ENCODE measurements at places on chromosomes 4 and X. TPM values are rescaled to one million over a fixed set of nuclear protein-coding genes. Genes with fewer than 3 reads are reported as not detected.

The SH2D1A gene
- total RNA-seq = not detected

The CD38 gene
- 15.9 TPM for total RNA-seq

The PDLIM3 gene
- 0.12 TPM for total RNA-seq

The LRPAP1 gene
- 136 TPM for total RNA-seq

The RASSF6 gene
- total RNA-seq = 1.1 TPM

The GUCY1A1 gene
- not detected for total RNA-seq

The SLC25A53 gene
- 3.4 TPM for total RNA-seq

The PALLD gene
- 79.3 TPM for total RNA-seq

The XG gene
- total RNA-seq = not detected

The RAP2C gene
- total RNA-seq = 28.1 TPM

The CLNK gene
- total RNA-seq = not detected

The SAGE1 gene
- 0.07 TPM for total RNA-seq

The PPP2R2C gene
- 35.1 TPM for total RNA-seq

The PPP1R3F gene
- total RNA-seq = 4.1 TPM

The ARHGAP36 gene
- total RNA-seq = not detected

The SPANXN4 gene
- total RNA-seq = not detected

The NUDT10 gene
- 0.98 TPM for total RNA-seq

The GASK1B gene
- total RNA-seq = 0.26 TPM

The IL9R gene
- total RNA-seq = 0.19 TPM

The HEPH gene
- total RNA-seq = not detected

The JCHAIN gene
- total RNA-seq = 0.13 TPM

The GALNTL6 gene
- total RNA-seq = 0.06 TPM

The ATP1B4 gene
- not detected for total RNA-seq

The GPR143 gene
- 0.21 TPM for total RNA-seq

The MEPE gene
- not detected for total RNA-seq

The MAGEA1 gene
- not detected for total RNA-seq

The RNF150 gene
- total RNA-seq = 0.30 TPM

The SLC4A4 gene
- 1.2 TPM for total RNA-seq

The SLC16A2 gene
- 22.7 TPM for total RNA-seq

The CXXC4 gene
- total RNA-seq = not detected

The APLN gene
- total RNA-seq = 0.59 TPM

The ADH1A gene
- total RNA-seq = not detected

The SLC9B1 gene
- total RNA-seq = not detected

The EFNB1 gene
- 10.1 TPM for total RNA-seq

The SHISA3 gene
- not detected for total RNA-seq

The PLCXD1 gene
- total RNA-seq = 28.1 TPM

The DIPK2B gene
- not detected for total RNA-seq

The FAM236B gene
- not detected for total RNA-seq

The TLR7 gene
- not detected for total RNA-seq

The LANCL3 gene
- not detected for total RNA-seq

The CSN1S1 gene
- total RNA-seq = not detected

The OCIAD2 gene
- total RNA-seq = 104 TPM

The MAD2L1 gene
- 47.2 TPM for total RNA-seq

The RAB41 gene
- not detected for total RNA-seq

The USP17L19 gene
- total RNA-seq = not detected

The TAF7L gene
- total RNA-seq = 0.10 TPM

The NAA11 gene
- total RNA-seq = not detected

The TMEM31 gene
- not detected for total RNA-seq

The CTSO gene
- 1.0 TPM for total RNA-seq

The RPL34 gene
- total RNA-seq = 955 TPM

The GRPR gene
- not detected for total RNA-seq

The DDIT4L gene
- 0.27 TPM for total RNA-seq

The RTL9 gene
- 0.08 TPM for total RNA-seq

The RAB33A gene
- total RNA-seq = 0.20 TPM

The NSUN7 gene
- total RNA-seq = 0.42 TPM

The ADH6 gene
- 0.05 TPM for total RNA-seq

The TMEM47 gene
- total RNA-seq = 1.5 TPM

The COL4A5 gene
- total RNA-seq = 7.9 TPM
